ENCODE measurements at places on chromosomes 16 and 17. TPM values are rescaled to one million over a fixed set of nuclear protein-coding genes. Genes with fewer than 3 reads are reported as not detected.
A peak's percentile ranks its signal among the peaks of the same experiment; 100 is the strongest.

DNA sequence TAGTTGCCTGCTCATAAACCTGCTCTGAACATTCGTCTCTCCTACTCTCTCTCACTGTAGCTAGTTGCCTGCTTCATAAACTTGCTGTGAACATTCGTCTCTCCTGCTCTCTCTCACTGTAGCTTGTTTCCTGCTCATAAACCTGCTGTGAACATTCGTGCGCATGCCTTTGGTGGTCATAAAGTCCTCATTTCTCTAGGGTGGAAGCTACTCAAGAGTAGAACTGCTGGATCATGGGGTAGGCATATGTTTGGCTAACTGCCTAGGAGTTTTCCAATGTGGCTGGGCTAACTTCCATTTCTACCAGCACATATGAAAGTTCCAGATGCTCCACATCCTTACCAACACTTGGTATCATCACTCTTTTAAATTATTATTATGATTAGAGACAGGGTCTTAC lies 174.6 kb upstream of the RPH3AL start:
- no peak for DNase-seq

Gene ADAM11
- total RNA-seq: 3.7 TPM

- DNase-seq: no peak
These were observed 12.0 kb upstream of the EVPL start for GRCh38 chr17:76039121-76039520.

DNA sequence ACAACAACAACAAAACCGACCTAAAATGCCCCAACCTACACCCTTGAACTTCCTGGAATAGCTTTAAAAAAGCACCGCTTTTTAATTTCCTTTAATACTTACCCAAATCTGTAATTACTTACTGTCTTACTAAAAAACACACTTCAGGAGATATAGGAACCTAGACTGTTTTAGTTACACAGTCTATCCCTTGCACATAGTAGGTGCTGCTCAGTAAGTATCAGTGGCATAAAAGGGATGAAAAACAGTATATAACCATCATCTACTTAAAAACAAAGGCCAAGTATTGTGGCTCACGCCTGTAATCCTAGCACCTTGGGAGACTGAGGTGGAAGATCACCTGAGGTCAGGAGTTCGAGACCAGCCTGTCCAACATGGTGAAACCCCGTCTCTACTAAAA lies 6.1 kb downstream of the SUMO2 start:
- no peak for DNase-seq

- DNase-seq: peak; percentile 72
These were observed 96.2 kb downstream of the USP31 start for GRCh38 chr16:23052908-23053580.

DNA sequence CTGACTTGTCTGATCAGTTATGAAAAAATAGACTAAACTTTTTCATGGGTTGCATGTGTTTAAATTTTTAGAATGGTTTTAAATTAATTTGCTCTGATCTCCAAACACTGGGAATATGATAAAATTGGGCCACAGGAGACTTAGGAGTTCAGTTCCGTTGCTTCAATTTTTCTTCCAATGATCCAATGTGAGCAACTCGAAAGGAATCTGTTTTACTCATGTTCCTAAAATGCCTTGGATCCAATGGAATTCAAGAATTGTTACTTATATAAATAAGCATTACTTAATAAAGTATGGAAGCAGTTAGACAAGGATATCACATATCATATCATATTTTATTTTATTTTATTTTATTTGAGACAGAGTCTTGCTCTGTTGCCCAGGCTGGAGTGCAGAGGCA lies 56.0 kb upstream of the NACA2 start:
- DNase-seq: no peak

DNA sequence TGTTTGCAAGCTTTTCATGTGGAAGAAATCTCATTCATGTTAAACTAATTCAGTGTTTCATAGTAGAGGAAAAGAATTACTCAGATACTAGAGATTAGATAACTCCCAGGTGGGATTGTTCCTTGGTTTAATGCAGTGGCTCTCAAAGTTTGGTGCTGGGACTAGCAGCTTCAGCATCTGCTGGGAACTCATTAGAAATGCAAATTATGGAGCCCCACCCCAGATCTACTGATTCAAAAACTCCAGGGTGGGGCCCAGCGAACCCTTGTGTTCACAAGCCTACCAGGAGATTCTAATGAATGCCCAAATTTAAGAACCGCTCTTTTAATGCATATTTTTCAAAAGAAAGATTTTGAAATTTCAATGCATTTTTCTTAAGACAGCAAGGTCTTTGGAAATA lies 253.4 kb upstream of the CNTNAP4 start:
- no peak for DNase-seq

- peak; percentile 70 for DNase-seq
These were observed 266.4 kb downstream of the CBLN1 start for GRCh38 chr16:49015225-49015592.

GRCh38 chr17:10814075-10814474 lies 10.2 kb upstream of the TMEM238L start:
- no peak for DNase-seq

GRCh38 chr17:69090365-69090764 lies 29.6 kb upstream of the ABCA9 start:
- DNase-seq: no peak

DNA sequence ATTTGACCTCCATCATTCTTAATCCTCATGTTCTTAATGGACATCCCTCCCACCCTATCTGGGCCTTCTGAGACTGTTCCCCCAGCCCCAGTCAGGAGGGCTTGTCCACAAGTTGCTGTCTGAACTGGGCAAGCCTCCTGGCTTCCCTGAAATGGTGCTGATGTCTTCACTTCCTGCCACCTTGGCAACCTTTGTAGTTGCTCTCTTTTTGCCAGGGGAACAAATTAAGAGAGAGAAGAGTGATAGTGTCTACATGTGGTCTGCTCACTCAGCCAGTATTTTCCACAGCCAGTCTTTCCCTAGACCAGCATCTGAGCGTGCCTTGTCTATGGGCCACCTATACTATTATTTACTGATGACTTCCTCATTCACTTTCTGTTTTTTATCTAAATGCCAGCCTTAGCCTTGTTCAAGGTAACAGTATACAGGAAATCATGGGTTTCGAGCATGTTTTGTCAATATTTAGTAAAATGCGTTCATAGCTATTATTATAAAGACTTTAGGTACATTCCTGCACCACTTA lies 710.1 kb downstream of the MAF start:
- no peak for DNase-seq

DNA sequence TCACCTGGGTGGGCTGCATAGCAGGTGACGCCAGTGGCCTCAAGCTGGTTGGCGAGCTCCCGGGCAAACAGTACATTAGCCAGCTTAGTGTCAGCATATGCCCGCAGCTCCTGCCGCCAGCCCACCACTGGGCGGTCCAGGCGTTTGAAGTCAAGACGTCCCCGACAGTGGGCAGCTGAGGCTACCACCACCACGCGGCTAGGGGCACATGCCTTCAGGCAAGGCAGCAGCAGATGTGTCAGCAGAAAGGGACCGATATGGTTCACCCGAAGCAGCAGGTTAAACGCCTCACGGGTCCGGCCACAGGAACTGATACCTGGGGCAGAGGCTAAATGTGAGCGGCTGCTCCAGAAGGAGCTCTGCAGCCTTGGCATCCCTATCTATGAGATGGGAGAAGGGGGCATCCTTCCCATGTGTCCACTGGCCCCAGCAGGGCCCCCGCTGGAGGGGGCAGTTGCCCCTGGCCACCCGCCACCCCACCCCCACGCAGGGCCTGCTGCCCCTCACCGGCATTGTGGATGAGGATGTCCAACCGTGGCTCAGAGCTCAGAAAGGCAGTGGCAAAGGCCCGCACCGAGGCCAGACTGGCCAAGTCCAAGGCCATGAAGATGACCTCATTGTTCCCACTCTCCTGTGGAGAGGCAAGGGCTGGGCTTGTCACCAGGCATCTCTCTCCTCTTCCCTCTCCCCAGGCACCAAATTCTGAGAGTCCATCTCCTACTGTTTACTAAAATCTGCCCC lies 1.7 kb downstream of the DHRS13 start:
- no peak for DNase-seq

DNA sequence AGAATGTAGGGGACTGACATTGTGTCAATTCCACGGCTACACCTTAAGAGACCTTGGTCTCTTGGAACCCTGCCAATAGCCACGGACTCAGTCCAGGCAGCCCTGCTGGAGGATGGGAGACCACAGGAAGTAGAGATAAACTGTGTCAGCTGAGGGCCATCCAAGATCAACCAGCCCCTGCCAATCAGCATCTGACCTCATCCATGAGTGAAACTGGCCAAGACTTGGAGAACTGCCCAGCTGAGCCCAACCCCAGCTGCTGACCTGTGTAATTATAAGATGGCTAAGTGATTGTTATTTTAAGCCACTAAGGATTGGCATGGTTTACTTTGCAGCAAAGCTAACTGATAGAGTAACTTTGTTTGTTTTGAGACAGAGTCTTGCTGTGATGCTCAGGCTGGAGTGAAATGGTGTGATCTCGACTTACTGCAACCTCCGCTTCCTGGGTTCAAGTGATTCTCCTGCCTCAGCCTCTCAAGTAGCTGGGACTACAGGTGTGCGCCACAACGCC lies 13.3 kb upstream of the YWHAE start:
- DNase-seq: no peak

DNA sequence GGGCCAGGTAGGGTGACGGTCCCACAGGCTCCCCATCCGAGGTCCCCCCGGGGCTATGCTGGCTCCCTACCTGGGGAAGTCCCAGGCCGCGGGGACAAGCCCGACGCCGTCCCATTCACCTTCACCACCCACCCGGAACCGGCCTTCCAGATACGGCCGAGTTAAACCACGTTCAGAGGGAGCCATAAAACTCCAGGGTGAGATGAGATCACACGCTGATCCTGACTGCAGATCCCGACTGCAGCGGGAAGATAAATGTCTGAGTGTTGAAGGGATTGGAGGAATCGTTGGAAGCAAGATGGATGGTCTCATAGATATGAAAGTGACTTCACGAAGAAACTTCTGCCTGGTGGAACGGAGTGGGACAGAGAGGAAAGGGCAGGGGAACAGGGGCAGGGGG lies 13.6 kb upstream of the C1QTNF8 start:
- DNase-seq: no peak

DNA sequence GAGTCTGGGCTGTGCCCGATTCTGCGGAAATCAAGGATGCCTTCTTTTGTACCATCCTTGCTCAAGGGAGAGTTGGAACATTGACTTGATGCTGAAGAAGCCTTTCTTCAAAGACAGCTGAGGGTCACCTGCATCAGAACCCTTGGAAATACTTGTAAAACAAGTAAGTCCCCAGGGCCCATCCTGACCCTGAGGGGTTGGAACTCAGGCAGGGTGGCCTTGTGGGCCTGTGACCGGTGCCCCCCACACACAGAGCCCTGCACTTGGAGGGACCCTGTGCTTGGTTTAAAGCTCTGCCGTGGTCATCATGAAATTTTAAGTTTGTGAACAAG lies 56.9 kb downstream of the WIPI1 start:
- peak; percentile 80 for DNase-seq

Gene MMP28
- total RNA-seq: 32.2 TPM

DNA sequence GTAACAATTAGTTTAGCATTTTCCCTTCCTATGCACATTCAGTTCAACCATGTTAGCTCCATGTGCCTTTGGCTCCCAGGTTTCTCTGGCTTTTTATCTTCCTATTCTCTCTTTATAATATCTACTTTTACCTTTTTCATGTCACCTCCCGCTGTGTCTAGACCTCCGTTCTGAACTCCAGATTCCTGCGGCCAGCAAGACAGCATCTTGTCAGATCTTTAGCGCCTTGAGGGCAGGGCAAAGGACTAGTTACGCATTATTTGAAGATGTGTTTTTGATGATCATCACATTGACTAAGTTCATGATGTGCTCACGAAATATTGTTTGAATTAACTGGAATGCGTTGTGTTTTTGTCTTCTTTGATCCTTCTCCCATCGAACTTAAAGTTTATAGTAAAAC lies 1126.8 kb downstream of the CDH11 start:
- no peak for DNase-seq

GRCh38 chr17:42521036-42521435 lies 15.0 kb upstream of the NAGLU start:
- no peak for DNase-seq

GRCh38 chr17:13265311-13265710 lies 247.5 kb upstream of the ELAC2 start:
- DNase-seq: no peak

DNA sequence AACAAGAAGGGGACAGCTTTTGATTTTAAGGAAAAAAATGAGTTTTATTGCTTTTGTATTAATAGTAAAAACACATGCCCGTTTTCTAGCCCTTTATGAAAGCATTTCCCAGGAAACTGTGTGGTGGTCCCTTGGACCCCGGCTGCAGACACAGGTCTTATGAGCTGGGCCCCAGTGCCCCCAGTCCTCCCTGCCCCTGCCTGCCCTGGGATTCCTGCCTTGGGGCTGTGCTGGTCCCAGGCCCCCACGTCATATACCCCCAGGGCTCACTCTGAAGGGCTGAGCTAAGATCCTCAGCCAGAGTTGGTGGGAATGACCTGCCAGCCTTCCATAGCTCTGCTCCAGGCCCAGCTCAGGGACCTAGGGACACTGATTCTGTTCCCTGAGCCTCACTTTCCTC lies 30.8 kb downstream of the GINS2 start:
- DNase-seq: no peak

- no peak for DNase-seq
These were observed 1.5 kb downstream of the KRTAP16-1 start for GRCh38 chr17:41307647-41308046.

All from vagina (tissue), 2 donors.